ENCODE measurements at places on chromosomes 7 and 10.

GRCh38 chr10:130638991-130639390, 502.8 kb downstream of the GLRX3 start:
- no peak for DNase-seq

- no peak for DNase-seq
These were observed 77.0 kb upstream of the SLF2 start for GRCh38 chr10:100835810-100836209.

DNA sequence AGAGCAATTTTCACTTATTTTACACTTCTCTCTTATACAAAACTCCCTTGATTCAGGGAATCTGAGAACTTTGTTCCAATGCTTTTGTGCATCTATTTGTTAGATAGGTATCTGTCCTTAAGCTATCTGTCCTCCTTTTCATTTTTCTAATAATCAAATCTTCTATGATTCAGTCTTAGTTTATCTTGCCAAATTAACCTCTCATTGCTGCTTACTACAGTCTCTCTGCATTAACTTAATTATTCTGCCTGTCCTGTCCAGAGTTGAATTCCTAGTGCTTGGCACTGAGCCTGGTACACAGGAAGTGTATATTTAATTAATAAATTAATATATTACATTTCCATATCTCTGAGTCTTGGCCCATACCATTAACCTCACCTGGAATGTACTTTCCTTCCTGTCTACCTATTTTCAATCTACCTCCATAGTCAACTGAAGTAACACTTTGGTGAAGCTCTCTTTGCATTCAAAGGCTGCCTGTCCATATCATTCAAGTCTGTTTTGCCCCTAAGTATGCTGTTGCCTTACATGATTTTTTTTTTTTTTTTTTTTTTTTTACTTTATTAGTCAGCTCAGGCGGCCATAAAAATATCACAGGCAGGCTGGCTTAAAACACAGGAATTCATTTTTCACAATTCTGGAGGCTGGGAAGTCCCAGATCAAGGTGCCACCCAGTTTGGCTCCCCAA, 66.0 kb upstream of the CSTF2T start:
- DNase-seq = no peak

DNA sequence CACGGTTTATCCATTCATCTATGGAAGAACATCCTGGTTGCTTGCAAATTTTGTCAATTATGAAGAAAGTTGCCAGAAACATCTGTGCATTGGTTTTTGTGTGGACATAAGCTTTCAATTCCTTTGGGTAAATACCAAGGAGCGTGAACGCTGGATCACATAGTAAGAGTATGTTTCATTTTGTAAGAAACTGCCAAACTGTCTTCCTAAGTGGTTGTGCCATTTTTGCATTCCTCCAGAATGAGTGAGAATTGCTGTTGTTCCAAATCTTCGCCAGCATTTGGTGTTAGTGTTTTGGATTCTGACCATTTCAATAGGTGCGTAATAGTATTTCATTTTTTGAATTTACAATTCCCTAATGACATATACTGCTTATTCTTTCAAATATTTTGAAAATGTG, 155.3 kb upstream of the FRMD4A start:
- no peak for DNase-seq

- DNase-seq = no peak
These were observed 22.1 kb upstream of the TCF7L2 start for GRCh38 chr10:112927980-112928379.

GRCh38 chr7:31981874-31982390, 88.3 kb downstream of the PDE1C start:
- no peak for DNase-seq

DNA sequence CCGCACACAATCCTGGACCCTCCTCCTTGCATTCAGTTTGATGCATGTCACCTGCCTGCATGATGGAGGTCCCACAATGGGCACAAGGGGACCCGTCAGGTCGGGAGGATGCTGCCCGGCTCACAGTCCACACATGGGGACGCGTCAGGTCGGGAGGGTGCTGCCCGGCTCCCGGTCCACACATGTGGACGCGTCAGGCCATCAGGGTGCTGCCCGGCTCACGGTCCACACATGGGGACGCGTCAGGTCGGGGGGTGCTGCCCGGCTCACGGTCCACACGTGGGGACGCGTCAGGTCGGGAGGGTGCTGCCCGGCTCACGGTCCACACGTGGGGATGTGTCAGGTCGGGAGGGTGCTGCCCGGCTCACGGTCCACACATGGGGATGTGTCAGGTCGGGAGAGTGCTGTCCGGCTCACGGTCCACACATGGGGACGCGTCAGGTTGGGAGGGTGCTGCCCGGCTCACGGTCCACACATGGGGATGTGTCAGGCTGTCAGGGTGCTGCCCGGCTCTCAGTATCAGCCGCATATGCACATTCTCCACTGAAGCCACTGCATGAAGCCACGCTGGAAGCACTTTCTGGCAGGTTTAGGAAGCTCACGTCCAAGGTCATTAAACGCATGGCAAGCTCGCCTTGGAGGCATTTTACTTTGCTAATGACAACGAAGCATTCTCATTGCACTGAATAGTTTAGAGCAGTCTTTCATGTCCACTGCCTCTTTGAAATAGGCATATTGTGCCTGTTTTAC, 50.3 kb downstream of the DIP2C start:
- DNase-seq = no peak

DNA sequence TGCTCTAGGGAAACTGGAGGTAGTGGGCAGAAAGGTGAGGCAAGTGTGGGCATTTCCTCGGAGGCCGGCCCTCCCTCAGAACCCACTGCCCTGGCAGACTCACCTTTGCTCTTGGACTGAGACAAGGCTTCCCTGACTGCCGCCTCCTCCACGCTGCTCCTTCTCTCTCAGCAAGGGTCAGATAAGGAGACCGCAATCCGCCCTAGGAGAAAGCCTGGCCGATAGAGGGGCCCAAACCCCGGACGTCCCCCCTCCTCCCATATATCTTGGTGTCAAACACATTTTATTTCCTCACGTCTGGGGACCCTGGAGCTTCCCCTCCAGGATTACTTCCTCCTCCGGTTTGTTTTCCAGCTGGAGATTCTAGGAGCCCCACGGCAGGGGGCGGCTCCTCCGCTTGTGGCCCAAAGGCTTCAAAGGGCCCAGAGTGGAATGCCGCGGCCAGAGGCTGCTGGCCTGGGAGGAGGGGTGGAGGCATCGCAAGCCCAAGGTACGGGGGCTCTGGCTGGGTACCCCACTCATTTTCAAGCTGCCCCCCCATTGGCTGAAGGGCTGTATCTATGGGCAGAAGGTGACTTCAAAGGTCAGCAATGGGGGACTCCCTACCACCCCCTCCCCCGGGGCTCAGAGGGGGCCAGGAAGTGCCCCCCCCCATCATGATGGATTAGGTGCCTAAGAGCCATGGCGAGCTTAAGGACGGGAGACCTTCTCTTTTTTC, 31.7 kb upstream of the LBX1 start:
- peak; percentile 52 for DNase-seq

- no peak for DNase-seq
These were observed 177.2 kb downstream of the BUB3 start for GRCh38 chr10:123331438-123331837.
